Stimulated activated CD8-positive, alpha-beta memory T cell treated with anti-CD3 and anti-CD28 coated beads, Interleukin-4, amount 100 ng/mL, for 24 hours (primary cell): ENCODE measurements at places on chromosomes 12 and 14.

DNA sequence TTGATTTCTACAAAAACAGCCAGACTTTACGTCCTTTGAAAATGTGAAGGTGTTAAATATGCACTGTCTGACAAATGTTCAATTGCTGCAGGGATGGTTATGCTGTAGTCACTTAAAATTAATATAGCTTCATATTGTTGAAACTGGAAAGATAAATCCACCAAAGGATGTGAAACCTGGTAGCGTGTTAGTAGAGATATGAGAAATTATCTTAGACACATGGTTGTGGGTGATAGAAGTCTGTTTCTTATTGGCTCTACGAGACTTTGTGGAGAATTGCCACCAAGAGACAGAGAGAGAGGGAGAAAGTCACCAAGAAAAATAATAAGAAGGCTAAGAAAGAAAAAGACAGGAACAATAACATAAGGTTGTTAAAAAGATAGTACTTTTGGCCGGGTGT, 2.6 kb upstream of the CAPRIN2 start:
- DNase-seq = no peak

DNA sequence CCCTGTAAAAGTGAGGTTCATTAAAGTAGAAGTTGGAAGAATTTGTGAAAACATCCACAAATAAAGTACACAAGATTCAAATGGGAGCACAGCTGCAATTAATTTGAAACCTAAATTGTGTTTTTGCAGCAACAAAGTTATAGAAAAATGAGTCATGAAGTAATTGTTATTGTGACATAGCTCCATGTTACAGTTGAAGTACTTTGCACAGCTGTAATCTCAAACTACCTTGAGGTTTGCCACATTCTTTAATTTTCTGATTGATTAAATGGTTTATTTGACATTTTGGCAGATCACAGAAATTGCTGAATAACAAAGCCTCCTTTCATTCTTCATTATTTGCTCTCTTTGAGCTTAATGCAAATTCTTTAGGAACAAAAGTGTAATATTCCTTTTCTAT, 111.3 kb downstream of the RMST start:
- DNase-seq = no peak

- DNase-seq = no peak
Measured at GRCh38 chr12:54680374-54680773, 32.2 kb upstream of the DCD start.

DNA sequence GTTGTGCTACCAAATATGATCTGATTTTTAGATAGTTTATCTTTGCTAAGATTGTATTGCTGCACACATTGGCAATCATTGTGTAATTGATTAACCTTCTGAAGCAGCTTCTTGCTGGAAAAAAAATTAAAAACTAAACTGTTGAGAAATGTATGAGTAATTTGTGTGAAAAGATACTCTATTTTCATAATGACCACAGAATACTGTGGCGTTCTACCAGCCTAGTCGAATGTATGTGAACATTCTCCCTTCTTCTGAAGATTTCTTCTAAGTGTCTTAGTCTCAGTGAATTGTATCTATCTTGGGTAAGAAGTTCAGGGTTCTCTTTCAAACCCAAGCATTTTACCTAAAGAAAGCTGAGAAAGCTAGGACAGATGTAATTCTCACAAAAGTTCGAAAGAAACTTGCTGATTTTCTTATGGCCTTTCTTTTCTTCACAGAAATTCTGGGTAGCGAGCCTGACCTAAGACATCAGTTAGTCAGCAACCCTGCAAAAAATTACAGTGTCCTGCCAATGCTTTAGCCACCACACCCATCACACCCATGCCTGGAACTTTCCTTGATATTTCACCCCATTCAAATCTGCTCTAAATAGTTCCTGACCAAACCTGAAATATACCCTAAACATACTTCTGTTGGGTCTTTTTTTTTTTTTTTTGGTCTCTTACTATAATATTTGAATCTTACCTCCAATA, 27.1 kb upstream of the C12orf71 start:
- no peak for DNase-seq

DNA sequence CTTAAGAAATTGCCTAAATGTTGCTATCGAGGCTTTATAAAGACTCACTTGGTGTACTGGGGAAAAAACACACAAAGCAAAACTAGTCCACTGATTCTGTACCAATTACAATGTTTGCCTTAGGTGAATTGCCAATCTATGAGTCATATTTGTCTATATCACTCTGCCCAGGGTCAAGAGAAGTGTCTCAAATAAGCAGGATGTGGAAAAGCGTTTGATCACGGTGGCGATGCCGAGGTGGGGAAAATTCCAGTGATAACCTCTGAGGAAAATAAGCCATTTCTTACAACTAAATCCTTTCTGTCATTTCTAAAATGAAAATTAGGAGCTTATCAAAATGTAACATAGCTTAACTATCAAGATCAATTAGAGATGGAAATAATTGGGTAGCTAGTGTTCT, 148.6 kb upstream of the DIO3 start:
- DNase-seq = no peak

GRCh38 chr12:63997198-63997597, 152.7 kb downstream of the SRGAP1 start:
- DNase-seq = no peak
